SIG-M5 (cell line): ENCODE measurements at places on chromosomes 3 and 15.

DNA sequence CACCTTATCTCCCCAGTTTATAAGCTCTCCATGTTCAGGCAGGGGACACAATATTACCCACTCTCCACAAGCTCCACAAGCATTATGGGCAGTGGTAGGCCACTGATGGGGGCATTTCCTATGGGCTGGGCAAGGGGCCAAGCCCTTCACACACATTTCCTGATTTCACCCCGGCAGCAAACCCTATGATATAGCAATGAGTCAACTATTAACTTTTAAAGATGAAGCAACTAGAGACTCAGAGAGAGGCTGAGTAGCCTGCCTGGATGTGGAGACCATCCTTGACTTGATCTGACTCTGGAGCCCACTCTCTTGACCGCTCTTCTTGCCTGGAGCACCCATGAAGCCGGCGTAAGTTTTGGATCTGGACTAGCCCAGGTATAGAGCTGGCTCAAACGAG is 27.4 kb downstream of the FOXL2NB start:
- no peak for DNase-seq

- no peak for DNase-seq
These were observed 536.7 kb downstream of the SOX2 start for GRCh38 chr3:182248349-182248880.

GRCh38 chr3:43794776-43795175 is 104.0 kb downstream of the ABHD5 start:
- DNase-seq = no peak

DNA sequence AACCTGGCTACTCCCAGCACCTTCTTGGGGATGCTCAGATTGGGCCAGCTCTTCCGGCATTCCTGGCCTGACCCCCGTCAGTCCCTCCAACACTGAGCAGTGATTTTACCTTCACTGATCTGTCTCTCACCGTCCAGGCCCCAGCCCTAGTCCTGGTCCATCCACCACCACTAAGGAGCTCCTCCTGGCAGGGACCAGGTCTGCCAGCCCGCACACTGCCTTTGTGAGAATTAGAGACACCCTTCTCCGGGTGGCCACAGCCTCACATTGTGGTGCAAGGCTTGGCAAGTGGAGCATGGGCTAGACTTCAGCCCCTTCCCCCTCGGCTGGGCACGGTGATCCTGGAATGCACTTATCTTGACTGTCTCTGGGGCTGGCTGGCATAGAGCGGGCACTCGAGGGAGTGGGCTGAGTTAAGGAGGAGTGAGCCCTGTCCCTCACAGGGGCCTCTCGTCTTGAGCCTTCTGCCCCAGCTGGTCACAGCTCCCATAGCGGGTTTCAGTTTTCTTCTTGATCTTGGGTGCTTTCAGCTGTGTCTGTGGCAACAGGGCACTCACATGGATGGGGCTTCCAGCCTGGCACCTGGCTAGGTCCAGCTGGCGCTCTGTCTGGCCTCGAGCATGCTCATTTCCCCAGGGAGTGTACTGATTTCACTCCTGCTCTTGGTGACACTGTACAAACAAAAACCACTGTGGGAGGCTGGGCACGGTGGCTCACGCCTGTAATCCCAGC is 53.9 kb downstream of the LINGO1 start:
- DNase-seq = no peak

DNA sequence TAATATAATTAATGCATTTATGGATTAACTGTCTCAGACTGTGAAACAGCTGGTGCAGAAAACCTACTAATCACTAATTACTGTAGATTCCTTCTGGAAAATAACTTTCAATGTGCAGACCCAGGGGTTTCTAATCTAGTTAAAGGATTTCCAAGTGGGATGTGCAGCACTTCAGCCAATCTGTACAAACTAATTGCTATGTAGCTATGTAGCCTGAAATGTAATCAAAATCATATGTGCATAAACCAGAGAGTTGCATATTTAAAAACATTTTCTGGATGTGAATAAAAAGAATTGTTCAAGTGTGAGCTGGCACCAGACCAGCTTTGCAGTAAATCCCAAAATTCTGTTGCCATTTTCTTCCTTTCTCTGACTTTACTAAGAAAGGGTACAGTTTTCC is 127.5 kb upstream of the CD96 start:
- DNase-seq = no peak

DNA sequence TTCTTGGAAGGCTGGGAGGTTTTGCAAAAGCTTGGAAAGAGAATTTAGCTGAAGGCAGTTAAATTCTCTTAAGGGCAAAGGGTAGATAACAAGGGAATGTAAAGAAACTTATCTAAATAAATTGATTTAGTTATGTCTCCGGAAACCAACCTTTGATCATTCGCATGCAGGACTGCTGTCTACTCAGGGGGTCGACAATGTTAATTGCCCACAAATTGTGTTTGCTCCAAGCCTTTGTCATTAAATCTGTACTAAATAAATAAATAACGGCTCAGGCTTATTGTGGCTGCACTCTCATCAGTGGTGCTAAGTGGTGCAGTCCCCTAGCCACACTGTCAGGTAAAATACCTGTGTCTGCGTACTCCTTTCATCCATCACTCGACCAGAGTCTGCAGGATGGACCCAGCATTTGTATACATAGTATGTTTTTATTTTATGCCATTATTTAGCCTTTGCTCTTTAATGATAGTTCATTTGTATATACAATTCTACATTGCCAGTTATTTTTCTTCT is 497.4 kb upstream of the RASGRP1 start:
- DNase-seq = no peak

DNA sequence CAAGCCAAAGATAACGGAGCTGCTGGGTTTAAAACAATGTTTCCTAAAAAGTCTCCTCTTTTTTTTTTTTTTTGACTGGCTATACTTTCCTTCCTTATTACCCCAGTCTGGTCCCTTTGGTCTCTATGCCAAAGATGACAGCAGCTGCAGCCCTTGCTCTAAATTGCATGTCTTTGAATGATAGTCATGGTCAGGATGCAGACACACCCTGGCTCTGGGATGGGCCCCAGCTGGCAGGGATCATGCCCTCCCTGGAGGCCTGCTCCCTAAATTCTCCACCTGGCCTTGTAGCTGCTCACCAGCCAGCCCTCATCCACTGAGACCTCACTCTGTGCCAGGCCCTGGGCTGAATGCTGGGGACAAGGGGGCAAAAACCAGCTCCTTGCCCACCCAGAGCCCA is 95.8 kb downstream of the MESD start:
- DNase-seq = no peak

GRCh38 chr15:85691350-85692240 is 103.1 kb downstream of the KLHL25 start:
- DNase-seq = no peak

GRCh38 chr3:42515391-42515916 is 13.0 kb downstream of the VIPR1 start:
- no peak for DNase-seq

GRCh38 chr3:120348065-120348990 is 826 bp downstream of the LRRC58 start:
- DNase-seq = no peak

- DNase-seq = no peak
These were observed 91.5 kb upstream of the TNFAIP8L3 start for GRCh38 chr15:51186181-51186705.

DNA sequence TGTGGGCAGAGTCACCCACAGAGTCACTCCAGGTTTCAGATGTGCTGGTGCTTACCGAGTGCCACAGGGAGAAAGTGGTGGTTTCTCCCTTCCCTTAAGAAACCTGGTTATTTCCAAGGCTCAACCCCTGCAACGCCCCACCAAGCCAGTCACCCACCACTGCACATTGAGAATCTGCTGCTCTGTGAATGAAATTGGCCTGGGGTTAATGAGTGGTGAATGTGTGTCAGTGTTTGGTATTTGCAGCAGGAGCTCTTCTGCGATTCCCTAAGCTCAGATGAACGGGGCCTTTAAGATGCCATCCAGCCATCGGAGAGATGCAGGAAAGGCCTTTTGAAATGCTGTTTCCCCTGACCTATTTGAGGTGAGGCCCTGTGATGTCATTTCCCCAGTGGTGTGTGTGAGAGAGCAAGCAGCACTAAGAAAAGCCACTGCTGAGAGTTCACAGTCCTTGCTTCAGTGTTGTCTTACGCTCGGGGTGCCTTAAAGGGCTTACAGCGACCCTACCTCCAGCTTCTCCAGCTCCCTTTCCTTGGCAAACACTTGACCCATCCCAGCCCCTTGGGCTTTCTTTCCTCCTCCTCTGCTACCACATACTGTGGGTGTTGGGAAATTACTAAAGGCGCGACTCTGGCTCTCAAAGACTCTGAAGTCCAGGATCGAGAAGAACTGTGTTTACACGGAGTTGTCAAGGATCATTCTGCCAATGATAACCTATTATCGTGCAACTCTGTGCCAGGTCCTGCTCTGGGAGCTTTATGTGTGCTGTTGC is 68.9 kb downstream of the SMAD3 start:
- DNase-seq = no peak
